ENCODE measurements at places on chromosomes 11 and 22.

DNA sequence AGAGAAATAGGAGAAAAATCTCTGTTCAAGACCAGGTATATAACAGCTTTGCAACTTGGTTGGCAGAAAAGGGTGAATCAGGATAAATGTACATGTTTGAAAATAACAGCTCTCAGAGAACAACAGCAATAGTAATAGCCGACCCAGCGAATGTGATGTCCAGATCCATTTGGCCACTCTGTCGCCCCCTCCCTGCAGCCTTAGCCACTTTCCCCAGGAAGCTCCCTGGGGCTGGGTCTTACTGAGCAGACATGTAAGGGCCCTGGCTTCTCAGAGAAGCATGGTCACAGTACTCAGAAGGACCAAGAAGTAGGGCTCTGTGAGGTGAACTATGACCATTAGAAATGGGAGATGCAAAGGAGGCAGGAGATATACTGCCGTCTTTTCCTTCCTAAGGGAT is 154.1 kb upstream of the SNX19 start:
- no peak for DNase-seq

DNA sequence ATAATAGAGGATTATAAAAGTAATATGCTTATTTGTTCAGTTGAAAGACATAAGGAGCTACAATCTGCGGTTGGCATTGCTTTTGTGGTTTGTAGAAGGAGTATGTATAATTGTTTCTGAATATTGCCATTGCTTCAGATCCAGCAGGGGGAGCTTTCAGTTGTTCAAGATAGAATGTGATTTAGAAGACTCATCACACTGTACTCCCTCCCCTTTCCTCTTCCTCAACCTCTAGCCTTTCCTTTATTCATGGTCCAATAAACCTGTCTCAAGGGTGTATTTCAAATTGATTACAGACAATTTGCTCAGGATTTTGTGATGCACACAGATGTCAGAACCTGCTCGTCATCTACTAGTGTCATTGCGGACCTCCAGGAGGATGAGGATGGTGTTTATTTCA is 9.8 kb downstream of the PRMT3 start:
- DNase-seq: no peak

DNA sequence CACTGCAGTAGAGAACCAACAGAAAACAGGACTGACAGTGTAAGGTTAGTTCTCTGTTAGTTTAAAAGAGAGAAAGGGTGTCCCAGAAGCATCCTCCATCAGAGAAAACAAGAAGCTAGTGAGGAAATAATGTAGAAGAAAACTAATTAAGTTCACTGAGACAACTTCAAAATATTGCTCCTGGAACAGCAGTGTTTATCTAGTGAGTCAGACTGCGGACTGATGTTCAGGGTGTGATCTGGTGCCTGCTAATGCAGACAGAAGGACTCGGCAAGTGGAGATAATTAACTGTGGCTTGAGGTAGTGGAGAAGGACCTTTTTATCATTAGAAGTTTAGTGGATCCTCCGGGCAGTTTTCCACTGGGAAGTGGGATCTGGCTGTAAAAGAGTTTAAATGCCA is 55.4 kb downstream of the CDON start:
- no peak for DNase-seq

DNA sequence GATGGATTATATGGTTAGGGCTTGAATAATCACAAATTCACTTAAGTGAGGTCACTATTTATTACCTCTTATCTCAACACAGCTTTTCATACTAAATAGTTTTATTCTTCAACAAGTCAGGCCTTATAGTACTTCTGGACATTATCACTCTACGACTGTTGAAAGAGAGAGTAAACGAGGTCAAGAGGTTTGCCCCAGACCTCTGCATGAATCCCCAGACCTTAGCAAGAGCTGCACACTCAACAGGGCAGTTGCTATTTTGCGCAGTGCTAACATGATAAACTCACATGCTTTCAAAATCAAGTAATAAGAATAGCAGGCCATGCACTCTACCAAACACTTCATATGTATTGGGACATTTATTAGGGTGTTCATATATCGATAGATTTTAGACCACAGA is 60.5 kb downstream of the DDI1 start:
- no peak for DNase-seq

- DNase-seq: no peak
Measured at GRCh38 chr22:29517215-29517908, 36.2 kb downstream of the THOC5 start.

GRCh38 chr11:33214187-33214586 is 43.0 kb upstream of the HIPK3 start:
- DNase-seq: no peak

DNA sequence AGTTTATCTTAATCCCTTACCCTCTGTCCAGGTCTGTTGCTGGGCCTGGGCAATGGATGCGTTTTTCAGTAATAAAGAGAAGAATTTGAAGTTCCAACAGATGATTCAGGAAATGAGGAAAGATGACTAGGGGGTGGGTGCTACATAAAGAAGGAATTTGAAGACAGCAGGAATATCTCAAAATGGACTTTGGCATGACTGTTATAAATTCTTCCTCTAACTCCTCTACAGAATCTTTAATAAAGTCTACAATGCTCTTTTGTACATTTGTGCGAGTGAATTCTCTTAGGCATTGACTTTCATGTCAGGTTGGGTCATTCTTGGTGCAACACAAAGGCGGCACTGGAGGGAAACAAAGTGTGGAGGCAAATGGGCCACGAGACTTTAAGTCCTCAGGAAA is 35.1 kb upstream of the PRSS23 start:
- no peak for DNase-seq

GRCh38 chr11:72228844-72229231 is 4.3 kb downstream of the INPPL1 start:
- no peak for DNase-seq

DNA sequence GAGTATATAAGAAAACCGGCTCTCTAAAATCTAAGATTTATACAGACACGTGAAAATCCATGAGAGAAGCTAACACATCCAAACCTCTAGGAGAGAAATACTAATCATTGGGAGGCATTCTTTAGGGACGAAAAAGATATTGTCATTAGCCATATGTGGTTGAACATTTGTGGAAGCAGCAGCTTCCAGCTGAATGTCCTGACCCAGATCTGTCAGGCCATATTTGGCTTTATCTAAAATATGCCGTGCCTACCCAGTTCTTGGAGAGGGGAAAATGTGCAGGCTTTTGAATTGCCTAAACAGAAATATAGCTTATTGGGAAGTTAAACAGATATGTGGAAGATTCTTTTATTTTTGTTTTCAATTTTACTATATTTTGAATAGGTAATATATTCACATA is 6.4 kb downstream of the CCDC89 start:
- no peak for DNase-seq

DNA sequence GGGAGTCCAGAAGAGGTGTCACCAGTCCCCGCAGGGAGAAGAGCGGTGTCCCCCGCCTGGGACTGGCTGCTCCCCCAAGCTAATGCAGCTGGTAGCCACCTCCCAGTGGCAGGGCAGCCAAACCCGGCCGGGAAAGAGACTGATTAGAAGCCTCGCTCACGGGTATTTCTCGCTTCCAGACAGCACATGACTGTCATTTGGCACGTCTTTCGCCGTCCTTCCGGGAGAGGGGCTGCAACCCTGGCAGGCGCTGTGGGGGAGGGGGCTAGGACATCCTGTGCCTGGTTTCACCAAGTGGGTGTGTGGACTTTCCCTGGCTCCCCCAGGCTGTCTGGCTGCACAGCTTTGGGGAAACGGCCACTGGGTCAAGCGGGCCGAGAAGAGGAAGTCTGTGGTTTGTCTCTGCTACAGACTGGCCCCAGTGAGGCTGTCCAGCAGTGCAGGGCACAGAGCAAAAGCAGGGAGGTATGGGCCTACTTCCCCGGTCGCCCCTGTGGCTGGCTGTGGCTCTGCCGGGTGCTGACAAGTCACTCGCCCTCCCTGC is 3.8 kb downstream of the CD81 start:
- no peak for DNase-seq

GRCh38 chr11:74707602-74708510 is 23.4 kb downstream of the CHRDL2 start:
- no peak for DNase-seq

DNA sequence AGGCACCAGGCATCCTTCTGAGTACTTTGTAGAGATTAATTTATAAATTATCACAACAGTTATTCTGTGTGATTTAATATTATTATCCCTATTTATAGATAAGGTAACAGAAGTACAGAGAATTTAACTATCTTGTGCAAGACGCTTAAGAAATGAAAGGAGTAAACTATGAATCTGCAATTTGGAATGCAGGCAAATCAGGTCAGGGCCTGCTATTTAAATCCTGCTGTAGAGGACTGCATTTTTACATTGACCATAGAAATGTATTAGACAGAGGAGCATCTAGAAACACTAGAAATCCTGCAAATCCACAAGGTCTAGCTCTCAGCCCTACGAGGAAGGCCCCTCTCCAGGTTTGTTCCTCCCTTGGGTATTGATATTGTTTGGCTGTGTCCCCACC is 336.2 kb downstream of the ETS1 start:
- no peak for DNase-seq

DNA sequence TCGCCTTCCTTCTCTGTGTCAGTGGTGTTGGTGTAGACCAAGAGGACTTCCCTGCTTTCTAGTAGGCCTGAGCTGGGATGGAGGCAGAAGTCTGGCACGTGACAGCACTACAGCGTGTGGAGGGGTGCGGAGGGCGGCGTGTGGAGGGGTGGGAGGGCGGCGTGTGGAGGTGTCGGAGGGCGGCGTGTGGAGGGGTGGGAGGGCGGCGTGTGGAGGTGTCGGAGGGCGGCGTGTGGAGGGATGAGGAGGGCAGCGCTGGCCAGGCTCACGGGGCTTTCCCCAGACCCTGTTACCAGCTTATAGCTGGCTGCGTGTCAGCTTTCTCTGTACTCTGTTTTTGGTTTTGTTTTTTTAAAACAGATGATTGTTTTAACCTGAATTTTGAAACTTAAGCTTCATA is 45.7 kb upstream of the CTTN start:
- DNase-seq: no peak

GRCh38 chr22:22519591-22519990 is 479 bp downstream of the ZNF280A start:
- no peak for DNase-seq

DNA sequence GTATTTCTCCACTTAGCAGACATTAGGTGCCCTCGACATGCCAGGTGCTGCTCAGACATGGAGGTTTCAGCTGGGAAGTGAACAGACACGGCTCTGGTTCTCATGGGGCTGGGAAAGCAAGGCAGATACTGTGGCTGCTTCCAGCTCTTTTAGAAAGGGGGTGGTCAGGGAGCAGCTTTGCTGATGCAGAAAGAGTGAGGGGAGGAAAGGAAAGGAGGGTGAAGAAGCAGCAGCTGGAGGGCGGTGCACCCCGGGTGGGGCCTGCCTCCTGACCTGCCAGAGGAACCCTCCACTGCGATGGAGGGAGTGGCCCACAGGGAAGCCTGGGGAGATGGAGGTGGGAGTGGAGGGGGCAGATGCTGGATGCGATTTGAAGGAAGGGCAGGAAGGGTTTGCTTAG is 76.8 kb downstream of the MORC2 start:
- no peak for DNase-seq

GRCh38 chr11:126654886-126655806 is 299.7 kb downstream of the ST3GAL4 start:
- DNase-seq: no peak

- peak; percentile 80 for DNase-seq
Measured at GRCh38 chr11:123166071-123166559, 28.9 kb downstream of the CLMP start.

DNA sequence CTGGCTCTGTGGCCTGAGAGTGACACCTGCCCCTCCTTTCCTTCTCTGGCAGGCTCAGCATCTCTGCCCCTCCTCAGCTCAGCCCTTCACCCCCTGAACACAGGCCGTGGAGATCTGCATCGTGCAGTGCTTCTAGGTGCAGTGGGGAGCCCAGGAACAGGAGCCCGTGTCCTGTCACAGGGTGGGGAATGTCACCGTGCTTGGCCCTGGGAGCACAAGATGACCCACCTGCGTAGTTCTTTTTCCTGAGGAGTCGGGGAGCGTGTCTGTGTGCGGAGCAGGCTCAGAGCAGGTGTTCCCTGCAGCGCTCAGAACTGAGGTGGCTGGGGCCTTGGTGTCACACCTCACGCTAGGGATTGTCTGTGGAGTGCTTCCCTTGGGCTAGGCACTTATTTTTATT is 10.6 kb downstream of the TBC1D22A start:
- no peak for DNase-seq

DNA sequence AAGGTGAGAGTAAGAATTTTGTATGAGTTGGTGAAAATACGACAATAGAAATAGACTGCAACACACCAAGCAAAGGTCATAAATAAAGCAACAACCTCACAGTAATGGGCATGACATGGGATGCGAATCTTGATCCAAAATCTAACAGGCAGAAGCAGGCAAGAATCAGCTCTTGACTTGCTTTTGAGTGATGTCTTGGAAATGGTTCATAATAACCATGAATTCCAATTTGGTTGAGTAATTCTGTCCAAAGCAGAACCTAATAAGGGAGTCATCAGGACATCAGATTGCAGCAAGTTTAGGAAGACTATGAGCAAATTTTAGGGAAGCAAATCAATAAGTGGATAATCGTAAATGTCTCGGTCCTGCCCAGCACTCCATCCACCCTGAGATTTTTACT is 224.0 kb upstream of the ISX start:
- DNase-seq: no peak

GRCh38 chr11:75084883-75085282 is 11.8 kb downstream of the OR2AT4 start:
- DNase-seq: no peak

- DNase-seq: no peak
Measured at GRCh38 chr11:27119396-27119795, 78.8 kb downstream of the BBOX1 start.

GRCh38 chr11:47340980-47341775 is 11.3 kb downstream of the MYBPC3 start:
- DNase-seq: no peak

DNA sequence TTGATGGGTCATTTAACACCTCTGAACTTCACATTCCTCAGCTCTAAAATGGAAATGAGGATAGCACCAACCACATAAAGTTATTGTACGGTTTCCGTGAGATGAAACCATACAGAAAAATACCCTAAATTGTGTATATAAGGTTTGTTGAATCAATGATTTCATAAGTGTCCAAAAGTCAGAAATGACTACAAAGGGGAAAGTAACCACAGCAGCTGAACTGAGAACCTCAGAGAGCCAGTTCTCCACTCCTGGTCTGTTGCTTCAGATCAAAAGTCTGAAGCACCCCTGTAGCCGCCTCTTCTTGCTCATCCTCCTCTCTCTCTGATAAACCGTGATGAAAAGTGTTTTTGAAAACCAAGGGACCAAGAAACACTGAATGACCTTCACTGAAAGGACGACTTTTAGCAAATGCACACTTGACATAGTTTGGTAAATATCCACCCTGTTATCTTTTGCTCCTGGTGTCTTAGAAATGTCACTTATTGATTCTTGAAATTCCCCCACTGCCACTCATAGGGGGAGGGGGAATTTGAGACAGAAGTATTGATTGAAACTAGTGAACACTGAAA is 194.5 kb downstream of the NAV2 start:
- DNase-seq: no peak

DNA sequence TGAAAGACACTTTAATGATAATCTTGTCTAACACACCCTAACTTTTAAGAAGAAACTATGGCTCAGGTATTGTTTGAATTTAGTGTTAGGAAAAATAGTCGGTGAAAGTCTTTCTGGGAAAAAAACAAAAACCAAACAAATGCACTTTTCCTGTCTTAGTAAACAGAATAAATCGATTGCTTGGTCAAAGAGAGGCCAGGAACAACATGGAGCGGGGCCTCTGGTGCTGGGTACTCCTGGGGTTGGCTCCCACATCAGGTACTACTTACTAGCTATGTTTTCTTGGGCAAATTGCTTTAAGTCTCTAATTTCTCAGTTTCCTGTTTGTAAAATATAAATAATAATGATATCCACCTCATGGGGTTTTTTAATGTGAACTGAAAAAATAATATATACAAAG is 46.8 kb downstream of the NAV2 start:
- DNase-seq: no peak

GRCh38 chr22:38097557-38098409 is 12.7 kb downstream of the BAIAP2L2 start:
- peak; percentile 93 for DNase-seq

All from H9 (cell line).